ENCODE measurements at places on chromosomes 3 and 15. TPM values are rescaled to one million over a fixed set of nuclear protein-coding genes. Genes with fewer than 3 reads are reported as not detected.

DNA sequence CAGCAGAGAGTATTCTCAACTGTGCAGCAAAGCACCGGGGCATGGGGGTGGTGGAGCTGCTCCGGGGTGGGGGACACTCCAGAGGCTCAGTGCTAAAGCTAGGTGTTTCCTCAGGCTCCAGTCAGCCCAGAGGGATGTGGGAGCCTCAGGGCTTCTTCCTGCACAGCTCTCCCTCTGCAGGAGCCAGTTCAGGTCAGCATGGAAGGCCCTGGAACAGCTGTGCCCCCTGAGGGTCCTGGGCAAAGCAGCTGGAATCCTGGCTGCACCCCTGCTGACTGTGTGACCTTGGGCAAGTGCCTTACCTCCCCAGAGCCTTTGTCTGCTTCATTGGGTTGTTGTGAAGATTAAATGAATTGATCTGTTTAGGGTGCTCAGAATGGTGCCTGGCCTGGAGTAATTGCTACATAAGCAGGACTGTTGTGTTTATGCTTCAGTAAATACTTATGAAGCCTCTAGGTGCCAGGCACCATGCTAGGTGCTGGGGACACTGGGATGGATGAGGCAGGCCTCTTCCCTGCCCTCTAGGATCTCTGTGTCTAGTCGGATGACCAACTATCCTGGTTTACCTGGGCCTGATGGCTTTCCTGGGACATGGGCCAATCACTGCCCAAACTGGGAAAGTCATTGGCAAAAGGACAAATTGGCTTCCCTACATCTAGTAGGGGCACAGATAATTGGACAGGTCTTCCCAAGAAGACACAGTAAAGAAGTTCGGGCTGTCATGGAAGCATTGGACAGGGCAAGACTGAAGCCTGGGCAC, 64.2 kb upstream of the LCTL start:
- no peak for DNase-seq

DNA sequence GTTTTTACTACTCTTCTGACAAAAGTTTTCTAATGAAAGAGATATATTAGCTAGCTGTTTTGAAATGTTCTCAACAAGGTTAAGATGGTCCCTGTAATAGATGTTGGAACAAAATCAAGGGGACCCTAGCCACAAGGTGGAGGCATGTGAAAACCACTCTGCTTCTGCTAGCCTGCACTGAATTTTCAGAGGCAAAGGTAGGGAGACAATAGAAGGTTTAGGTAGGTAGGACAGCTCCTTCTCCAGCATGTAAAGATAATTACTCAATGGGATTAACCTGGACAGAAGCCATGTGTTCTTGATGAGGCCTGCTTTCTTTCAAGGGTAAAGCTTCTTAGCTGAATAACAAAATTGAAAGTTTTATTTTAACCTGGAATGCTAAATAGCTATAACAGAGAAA, 333.5 kb downstream of the LSAMP start:
- DNase-seq = no peak

DNA sequence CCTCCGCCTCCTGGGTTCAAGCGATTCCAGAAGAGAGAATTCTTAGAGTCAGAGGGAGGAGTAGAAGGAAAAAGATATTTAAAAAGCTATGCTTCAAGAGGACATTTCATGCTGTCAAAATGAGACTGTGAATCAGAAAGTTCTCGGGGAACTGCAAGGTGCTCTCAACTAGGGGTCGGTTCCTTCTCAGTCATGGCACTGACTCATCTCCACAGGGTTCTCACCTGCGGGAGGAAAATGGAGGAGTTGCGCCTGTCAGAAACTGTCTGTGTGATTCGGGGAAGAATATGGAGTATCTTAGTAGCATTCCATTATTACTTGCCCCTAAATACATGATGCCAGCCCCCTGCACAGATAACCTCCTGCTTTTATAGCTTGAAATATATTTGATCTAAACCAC, 47.4 kb downstream of the APH1B start:
- no peak for DNase-seq

GRCh38 chr3:35651851-35652250, 12.5 kb downstream of the ARPP21 start:
- no peak for DNase-seq

The IFT57 gene
- polyA plus RNA-seq = 32.6 TPM

The TLR9 gene
- 0.15 TPM for polyA plus RNA-seq

- DNase-seq = no peak
Observed at GRCh38 chr3:156817646-156818272, 8.4 kb upstream of the LEKR1 start.

GRCh38 chr15:81473177-81473576, 99.2 kb upstream of the TMC3 start:
- DNase-seq = no peak
